ENCODE measurements at places on chromosomes 16 and 17.

DNA sequence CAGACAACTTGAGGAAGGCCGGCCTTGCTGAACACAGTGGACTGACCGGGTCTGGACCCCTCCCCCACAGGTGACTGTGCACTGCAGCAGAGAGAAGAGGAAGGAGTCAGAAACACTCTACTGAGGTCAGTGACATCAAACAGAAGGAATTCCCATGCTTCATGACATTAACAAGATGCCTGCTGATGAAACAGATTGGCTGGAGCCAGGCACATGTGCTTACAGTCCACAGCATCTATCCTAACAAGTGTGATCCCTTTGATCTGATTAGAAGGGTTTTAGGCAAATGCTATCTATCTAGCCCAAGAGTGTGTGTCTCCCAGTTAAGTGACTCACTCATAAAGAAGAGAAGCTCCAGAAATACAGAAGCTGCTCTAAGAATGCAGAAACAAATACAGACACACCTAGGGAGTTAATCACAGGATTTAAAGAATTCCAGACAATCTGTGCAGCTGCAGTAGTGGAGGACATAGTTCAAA, 90.2 kb downstream of the SYCE1L start:
- DNase-seq, result peak; percentile 33

GRCh38 chr17:42873315-42873714, 22.3 kb downstream of the AOC3 start:
- DNase-seq, result no peak

DNA sequence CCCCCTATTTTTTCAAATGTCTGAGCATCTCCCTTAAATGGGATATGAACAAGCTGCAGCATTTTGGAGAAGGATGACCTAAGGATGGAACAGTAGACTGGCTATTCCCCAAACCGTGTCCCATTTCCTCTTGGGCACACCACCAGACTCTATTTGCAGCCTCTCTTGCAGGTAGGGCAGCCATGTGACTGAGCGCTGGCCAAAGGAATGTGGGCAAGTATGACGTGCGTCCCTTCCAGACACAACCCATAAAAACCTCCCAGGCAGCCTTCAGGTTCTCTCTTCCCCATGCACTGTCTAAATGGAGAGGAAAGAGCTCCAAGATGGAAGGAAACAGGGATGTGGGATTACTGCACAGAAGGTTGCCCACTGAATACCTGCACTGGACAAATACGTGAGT, 149.7 kb downstream of the CCT6B start:
- DNase-seq, result no peak

GRCh38 chr17:29048440-29049368, 5.8 kb downstream of the PIPOX start:
- peak; percentile 96 for DNase-seq

DNA sequence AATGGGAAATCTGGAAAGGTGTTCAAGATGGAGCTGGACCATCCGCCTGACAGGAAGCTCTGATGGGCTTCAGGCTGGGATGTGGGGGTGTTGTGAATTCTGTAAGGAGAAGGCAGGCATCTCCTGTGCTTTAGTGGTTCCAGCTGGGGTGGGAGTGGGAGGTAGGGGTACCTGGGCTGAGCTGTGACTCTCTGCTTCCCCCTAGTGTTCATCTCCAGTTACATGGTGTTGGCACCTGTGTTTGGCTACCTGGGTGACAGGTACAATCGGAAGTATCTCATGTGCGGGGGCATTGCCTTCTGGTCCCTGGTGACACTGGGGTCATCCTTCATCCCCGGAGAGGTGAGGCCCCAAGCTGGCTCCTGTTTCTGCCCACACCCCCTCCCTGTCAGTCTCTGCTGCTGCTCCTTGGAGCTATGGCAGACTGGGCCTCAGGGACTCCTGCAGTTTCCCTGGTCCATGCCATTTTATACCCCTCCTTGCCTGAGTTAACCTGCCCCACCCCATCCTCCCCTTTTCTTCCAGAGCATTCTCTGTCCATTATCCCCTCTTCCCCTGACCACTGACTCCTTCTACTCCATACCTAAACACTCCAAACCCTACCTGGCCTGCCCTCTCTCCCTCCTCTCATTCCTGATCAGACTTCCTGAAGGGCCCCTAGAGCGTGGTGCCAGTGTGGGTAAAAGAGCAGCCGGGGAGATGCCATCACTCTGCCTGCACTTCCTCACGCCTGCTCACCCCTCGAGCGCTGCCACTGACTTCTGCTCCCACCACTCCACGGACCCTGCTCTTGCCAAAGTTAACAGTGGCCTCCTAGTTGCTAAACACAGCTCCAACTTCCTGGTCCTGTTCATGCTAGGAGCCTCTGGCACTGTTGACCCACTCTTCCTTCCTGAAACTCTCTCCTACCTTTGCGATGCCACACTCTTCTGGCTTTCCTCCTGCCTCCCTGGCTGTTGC, 3.4 kb downstream of the SPNS1 start:
- peak; percentile 44 for DNase-seq

DNA sequence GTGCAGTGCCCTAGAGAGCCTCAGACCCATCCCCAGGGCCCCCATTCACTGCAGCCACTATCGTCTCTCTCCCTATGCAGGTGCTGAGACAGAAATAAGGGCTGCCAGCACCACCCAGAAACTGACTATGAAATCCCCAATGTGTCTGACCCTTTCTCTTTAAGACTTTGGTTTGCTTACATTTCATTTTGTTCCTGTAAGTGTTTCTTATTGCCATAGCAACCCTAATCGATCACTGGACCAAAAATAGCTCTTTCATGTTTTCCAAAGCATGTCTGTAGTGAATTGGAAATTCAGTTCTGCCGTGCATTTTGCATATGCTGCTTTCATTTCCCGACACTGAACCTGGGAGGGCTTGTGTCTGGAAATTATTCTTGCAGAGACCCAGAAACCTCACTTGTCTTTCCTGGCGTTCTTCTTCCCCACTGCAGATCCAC, 148.7 kb upstream of the NOL11 start:
- no peak for DNase-seq

GRCh38 chr16:59296888-59297287, 562.8 kb upstream of the GOT2 start:
- no peak for DNase-seq

DNA sequence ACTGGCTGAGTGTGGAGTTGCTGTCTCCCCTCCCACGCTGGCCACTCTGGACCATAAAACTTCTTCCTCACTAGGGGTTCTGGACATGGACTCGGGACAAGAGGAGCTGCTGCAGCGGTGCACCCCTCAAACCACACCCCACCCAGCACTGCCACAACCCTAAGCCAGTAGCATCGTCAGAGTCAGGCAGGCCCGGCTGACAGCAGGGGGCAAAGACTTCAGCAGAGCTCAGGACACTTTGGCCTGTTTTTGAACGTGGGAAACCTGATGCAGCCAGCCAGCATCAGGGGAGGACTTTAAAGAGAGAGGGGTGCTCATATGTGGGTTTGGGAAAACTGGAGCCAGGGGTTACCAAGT, 9.6 kb downstream of the MEOX1 start:
- DNase-seq, result no peak

- no peak for DNase-seq
Observed at GRCh38 chr16:11306997-11307638, 26.0 kb upstream of the PRM1 start.

DNA sequence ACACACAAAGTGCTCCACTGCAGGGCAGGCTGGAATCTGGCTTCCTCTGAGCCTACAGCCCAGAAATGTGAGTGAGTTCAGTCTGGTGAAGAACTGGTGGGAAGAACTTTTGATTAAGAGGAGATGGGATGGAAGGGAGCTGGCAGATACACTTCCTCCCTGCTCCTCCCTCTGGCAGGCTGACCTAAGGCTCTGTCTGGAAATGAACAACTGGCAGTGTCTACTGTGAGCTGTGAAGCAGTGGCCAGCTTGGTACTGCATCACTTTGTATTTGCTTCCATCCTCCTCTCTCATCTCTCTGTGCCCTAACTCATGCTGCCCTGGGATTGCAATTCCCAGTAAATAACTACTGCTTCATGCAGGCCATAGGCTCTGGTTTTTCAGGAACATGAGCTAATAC, 45.6 kb downstream of the MAF start:
- DNase-seq, result no peak

DNA sequence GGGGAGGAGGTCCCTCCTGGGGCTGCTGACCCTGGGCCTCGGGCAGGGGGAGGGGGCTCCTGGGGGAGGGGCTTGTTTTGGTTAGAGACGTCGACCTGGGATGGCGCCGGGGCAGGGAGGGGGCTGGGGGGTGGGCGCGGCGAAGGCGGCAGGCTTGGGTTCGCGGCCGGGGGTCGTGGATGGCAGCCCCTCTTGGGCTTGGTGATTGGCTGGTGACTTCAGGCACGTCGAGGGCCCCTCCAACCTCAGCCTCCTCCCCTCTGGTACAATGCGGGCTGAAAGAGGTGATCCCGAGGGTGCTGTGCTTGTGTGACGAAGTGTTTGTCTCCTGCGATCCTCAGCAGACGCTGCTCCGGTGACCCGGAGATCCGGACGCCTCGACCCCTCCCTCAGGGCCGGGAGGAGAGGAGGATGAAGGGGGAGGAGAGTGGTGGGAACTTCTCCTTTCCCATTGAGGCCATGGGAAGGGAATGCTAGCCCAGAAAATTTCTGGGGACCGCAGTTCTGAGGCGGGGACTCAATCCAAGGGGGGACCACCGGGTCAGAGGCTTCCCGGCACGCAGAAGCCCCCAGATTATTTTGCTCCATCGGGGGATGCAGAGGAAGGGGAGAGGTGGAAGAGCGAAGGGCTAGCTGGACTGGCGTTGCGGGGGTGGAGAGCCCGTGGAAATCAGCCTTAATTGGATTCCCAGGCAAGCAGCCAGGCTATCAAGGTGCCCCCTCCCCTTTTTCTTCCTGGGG, 43.9 kb downstream of the RAI1 start:
- peak; percentile 41 for DNase-seq

GRCh38 chr16:80828495-80828894, 24.1 kb upstream of the CDYL2 start:
- no peak for DNase-seq

DNA sequence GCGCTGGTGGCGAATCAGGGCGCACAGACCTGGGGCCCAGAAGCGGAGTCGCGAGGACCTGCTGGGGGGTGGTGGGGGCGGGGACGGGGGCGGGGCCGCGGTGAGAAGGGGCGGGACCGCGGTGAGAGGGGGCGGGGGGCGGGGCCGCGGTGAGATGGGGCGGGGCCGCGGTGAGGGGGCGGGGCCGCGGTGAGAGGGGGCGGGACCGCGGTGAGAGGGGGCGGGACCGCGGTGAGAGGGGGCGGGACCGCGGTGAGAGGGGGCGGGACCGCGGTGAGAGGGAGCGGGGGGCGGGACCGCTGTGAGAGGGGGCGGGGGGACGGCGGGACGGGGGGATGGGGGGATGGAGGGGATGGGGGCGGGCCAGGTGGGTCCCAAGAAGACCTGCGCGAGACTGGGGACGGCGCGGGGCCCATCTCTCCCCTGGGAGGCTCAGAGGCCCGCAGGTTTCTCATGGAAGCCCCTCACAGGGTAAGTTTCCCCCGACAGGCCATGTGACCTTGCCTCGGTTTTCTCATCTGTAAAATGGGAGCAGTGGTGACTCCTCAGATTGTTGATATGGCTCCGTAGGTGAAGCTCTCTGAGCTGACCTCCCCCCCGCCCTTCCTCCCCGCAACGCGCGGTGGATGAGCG, 28.6 kb upstream of the DBNDD1 start:
- no peak for DNase-seq

DNA sequence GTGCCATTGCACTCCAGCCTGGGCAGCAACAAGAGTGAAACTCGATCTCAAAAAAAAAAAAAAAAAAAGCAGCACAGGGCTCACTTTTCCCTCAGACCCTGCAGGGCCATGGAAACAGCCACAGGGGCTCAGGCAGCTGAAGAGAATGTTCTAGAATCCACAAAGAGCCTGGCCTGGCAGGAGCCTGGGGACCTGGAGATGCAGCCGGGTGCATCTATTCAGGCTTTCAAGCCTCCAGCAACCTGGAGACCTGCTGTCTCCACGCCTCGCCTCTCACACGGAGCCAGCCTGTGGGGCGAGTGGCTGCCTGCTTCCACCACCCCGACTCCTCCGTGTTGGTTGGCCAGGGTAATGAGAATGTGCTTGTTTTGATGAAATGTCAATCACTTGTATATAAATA, 44.0 kb upstream of the MEAK7 start:
- no peak for DNase-seq

DNA sequence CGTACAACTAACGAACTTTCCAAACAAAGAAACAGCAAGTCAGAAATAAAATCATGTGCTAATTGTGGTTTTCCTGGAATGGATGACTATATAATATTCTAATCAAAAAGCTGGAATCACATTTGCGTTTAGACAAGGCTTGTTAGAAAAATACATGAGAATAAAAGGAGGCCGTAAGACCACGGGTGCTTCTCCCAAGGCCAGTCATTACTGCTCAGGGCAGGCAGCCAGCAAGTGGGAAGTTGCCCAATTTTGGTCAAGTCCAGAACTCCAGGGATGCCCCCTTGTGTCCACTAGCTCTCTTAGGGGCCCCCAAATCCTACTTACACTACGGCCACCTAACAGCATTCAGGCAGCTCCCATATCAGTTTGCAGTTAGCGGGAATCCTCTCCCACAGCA, 25.9 kb upstream of the LYRM9 start:
- DNase-seq, result no peak

DNA sequence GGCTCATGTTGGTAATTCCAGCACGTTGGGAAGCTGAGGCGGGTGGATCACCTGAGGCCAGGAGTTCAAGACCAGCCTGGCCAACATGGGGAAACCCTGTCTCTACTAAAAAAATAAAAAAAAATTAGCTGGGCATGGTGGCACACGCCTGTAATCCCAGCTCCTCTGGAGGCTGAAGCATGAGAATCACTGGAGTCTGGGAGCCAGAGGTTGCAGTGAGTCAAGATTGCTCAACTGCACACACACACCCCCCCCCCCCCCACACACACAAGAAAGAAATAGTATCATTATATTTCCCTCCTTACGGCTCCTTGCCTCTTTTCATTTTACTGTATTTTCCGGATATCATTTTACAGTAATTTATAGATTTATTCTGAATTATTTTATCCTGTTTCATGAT, 963.1 kb upstream of the GOT2 start:
- DNase-seq, result no peak

DNA sequence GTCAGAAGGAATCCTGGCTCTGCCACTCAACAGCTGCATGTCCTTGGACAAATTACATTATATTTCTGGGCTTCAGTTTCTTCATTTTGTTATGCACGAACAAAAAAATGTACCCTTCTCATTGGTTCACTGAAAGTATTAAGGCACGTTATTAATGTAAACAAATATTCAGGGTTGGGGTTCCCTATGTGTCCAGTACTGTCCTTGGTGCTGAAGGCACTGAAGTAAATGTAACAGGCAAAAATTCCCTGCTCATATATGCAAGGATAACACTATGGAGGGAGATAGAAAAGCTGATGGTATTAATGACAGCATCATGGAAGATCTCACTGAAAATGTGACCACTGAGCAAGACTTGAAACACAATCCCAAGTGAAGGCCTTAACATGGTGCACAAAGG, 386.6 kb downstream of the XYLT1 start:
- DNase-seq, result no peak
